Lower lobe of right lung (tissue), 2 donors: ENCODE measurements at places on chromosomes 3 and 15. TPM values are rescaled to one million over a fixed set of nuclear protein-coding genes. Genes with fewer than 3 reads are reported as not detected.

Gene MITF
- 45.1 TPM for total RNA-seq

Gene FGF7
- total RNA-seq = 24.2 TPM

DNA sequence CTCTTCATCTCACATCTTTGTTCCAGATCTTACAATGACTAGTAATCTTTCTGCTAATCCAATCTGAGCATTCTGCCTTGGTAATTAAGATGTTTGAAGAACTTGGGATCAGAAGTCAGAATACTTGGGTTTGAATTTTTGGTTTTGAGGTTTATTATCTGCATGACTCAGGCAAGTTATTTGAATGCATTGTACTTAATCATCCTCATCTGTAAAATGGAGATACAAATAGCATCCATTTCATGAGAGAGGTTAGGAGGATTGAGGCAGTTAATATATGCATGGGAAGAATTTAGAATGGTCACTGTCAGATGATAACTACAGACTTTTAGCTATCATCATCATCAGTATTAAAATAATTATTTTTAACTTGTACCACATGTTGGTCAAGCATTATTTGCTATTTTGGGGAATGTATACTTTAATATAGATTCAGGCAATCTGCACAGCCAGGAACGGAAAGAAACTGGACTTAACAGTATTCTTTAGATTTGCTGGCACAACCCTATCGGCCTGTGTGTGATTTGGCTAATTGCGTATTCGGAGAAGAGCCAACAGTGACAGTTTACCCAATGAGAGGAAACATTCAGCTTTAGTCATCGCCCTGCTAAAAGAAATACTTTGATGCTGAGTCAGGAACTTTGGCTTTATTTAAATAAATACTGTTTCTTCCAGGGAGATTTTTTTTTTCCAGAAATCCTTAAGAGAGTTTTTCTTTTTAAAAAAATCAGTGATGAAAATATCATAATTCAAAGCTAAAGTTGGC, 600.0 kb downstream of the ROBO1 start:
- no peak for DNase-seq
- H3K27ac ChIP-seq = no peak overlapping the region
- H3K27me3 ChIP-seq = no peaks in the 10 kb centered on the region
- no peak overlapping the region for H3K4me3 ChIP-seq

DNA sequence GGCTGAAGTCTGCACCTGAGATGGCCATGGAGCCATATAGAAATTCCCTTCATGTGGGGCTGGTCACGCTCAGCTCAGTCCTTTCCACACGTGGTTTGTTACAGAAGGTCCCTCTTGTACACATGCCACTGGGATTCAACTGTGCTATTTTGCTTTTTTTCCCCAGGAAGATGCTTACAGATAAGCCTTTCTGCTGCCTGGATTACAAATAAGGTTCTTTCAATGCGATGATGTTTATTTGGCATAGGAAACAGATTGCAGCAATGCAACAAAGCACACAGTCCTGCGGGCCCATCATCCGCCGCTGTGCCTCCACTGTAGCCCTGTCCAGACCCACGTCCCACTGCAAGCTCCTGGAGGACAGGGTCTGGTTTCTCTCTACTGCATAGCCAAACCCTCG, 124.8 kb downstream of the XXYLT1 start:
- no peaks in the 10 kb centered on the region for H3K27me3 ChIP-seq
- H3K36me3 ChIP-seq = no peaks in the 10 kb centered on the region
- peak overlapping the region; percentile 27 for H3K27ac ChIP-seq
- H3K4me1 ChIP-seq = peaks cover 52% of the 10 kb centered on the region
- H3K4me3 ChIP-seq = no peak overlapping the region
- DNase-seq = no peak

DNA sequence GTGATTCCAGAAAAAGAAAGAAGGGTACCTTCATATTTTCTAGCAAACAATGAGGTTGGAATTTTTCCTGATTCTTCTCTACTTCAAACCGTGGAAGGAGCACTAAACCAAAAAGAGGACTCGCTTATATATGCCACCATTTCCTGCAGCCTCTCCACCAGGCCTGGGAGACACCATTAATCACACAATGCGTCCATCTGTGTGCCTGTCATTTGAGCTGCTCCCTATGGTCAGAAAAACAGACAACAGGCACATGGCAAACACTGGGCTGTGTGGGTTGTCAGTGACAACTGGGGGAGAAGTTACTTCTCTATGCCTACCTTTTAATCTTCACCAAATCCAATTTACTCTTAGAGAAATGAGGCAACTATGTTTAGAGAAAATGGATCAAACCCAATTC, 71.9 kb downstream of the NR2F2 start:
- no peak for DNase-seq
- H3K4me3 ChIP-seq = no peak overlapping the region
- H3K27ac ChIP-seq = no peak overlapping the region
- no peaks in the 10 kb centered on the region for H3K36me3 ChIP-seq

- no peak overlapping the region for H3K4me3 ChIP-seq
- H3K27ac ChIP-seq = no peak overlapping the region
- DNase-seq = no peak
- H3K36me3 ChIP-seq = no peaks in the 10 kb centered on the region
- H3K4me1 ChIP-seq = no peaks in the 10 kb centered on the region
These were observed 170.5 kb downstream of the CTNNB1 start for GRCh38 chr3:41369838-41370237.

GRCh38 chr3:111684640-111685039, 89.5 kb upstream of the ZBED2 start:
- H3K27me3 ChIP-seq = no peaks in the 10 kb centered on the region
- no peak for DNase-seq
- H3K4me1 ChIP-seq = no peaks in the 10 kb centered on the region
- no peak overlapping the region for H3K4me3 ChIP-seq
- H3K27ac ChIP-seq = no peak overlapping the region
- no peaks in the 10 kb centered on the region for H3K36me3 ChIP-seq

DNA sequence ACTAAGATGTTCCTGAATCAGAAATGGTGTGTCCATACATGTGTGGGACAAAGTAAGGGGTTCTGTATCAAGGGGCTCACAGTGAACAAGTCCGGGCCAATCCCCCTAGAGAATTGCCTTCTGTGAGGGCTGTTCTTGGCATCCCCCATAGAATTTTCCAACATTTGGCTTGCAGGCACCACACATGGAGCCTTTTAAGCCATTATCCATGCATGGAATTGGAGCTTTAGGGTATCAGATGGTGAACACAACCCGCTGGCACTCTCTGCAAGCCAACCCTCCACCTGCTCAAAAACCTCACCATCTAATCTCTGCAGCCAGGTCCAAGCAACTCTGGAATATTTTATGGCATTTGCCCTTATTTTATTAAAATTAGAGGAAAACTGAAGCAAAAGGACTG, 278.7 kb downstream of the ERC2 start:
- H3K27ac ChIP-seq = no peak overlapping the region
- no peak overlapping the region for H3K4me3 ChIP-seq
- no peak for DNase-seq
- no peaks in the 10 kb centered on the region for H3K4me1 ChIP-seq
- H3K27me3 ChIP-seq = no peaks in the 10 kb centered on the region
